ENCODE measurements at places on chromosomes 12 and 14. TPM values are rescaled to one million over a fixed set of nuclear protein-coding genes. Genes with fewer than 3 reads are reported as not detected.

GRCh38 chr14:102795060-102795925 is 18.0 kb downstream of the TRAF3 start:
- H3K27ac ChIP-seq = no peak overlapping the region
- no peak overlapping the region for H3K4me3 ChIP-seq
- no peak for DNase-seq
- H3K36me3 ChIP-seq = peaks cover 5% of the 10 kb centered on the region
- no peaks in the 10 kb centered on the region for H3K27me3 ChIP-seq

- H3K27me3 ChIP-seq = no peaks in the 10 kb centered on the region
- H3K27ac ChIP-seq = no peak overlapping the region
- no peaks in the 10 kb centered on the region for H3K36me3 ChIP-seq
- H3K4me1 ChIP-seq = no peaks in the 10 kb centered on the region
These were observed 127.9 kb upstream of the TMEM132D start for GRCh38 chr12:130031571-130032189.

GRCh38 chr12:68759852-68760251 is 13.9 kb downstream of the SLC35E3 start:
- H3K27me3 ChIP-seq = no peaks in the 10 kb centered on the region
- no peaks in the 10 kb centered on the region for H3K4me1 ChIP-seq
- H3K36me3 ChIP-seq = peaks cover 32% of the 10 kb centered on the region
- H3K27ac ChIP-seq = no peak overlapping the region
- DNase-seq = no peak

DNA sequence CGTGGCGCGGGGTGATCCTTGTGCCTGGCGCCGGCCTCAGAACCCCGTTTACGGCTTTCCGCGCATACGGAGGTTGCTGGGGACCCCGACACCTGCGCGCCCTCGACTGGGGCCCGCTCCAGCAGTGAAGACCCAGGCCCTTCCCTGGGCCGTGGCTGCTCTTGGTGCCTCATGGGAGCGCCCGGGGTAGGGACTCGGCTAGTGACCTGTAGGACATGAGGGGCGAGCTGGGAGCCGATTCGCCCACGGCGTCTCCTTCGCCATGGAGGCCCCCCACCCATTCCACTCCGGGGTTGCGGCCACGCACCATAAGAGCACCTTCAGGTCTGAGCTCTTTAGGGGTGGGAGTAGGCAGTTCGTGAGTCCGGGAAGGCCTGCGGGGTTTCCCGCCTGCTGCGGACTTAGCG is 14.2 kb upstream of the PAX9 start:
- H3K36me3 ChIP-seq = no peaks in the 10 kb centered on the region
- no peak overlapping the region for H3K27ac ChIP-seq
- DNase-seq = no peak
- H3K4me1 ChIP-seq = no peaks in the 10 kb centered on the region
- H3K27me3 ChIP-seq = peaks cover 56% of the 10 kb centered on the region

DNA sequence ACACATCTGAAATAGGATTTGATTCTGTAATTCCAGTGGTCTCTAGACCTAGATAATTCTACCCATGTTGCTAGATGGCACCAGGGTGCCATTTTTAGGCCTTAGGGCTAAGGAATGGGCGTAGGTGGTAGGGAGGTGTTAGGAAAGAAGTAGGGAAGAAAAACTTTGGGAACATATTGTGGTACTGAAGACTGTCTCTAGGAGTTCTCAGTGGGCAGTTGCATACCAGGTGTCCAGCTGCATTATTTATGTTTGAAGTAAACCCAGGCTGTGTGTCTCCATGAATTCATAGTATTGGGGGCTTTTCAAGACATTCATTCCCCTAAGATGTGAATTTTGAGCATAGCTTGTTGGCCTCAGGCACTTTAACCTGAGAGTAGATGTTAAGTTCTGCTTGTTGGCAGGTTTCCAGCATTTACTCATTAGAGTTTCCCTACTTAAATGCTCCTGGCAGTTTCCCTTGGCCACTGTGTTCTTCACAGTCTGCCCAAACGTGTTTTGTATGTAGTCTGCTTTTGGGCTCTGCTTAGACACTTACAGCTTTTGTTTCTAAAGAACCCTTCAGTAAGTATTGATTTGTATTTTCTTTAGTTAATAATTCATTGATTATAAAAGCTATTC is 31.5 kb upstream of the CCT2 start:
- H3K27me3 ChIP-seq = no peaks in the 10 kb centered on the region
- H3K36me3 ChIP-seq = peaks cover 18% of the 10 kb centered on the region
- H3K4me1 ChIP-seq = no peaks in the 10 kb centered on the region
- peak overlapping the region; percentile 23 for H3K27ac ChIP-seq

DNA sequence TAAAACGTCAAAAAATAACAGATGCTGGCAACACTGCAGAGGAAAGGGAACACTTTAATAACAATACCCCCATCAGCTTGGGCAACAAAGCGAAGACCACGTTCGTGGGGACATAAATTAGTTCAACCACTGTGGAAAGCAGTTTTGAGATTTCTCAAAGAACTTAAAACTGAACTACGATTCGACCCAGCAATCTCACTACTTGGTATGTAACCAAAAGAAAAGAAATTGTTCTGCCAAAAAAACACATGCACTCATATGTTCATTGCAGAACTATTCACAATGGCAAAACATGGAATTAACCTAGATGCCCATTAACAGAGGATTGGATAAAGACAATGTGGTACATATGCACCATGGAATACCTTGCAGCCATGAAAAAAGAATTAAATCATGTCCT is 81.2 kb upstream of the RAP1B start:
- no peak for DNase-seq
- no peaks in the 10 kb centered on the region for H3K36me3 ChIP-seq
- H3K4me1 ChIP-seq = no peaks in the 10 kb centered on the region
- H3K4me3 ChIP-seq = no peak overlapping the region

GRCh38 chr14:24055971-24056799 is 4.4 kb downstream of the CARMIL3 start:
- no peaks in the 10 kb centered on the region for H3K36me3 ChIP-seq
- H3K27ac ChIP-seq = no peak overlapping the region
- DNase-seq = peak; percentile 2
- no peak overlapping the region for H3K4me3 ChIP-seq
- no peaks in the 10 kb centered on the region for H3K27me3 ChIP-seq
- peaks cover 14% of the 10 kb centered on the region for H3K4me1 ChIP-seq

GRCh38 chr12:18886962-18887361 is 149.0 kb downstream of the CAPZA3 start:
- DNase-seq = no peak
- no peaks in the 10 kb centered on the region for H3K4me1 ChIP-seq
- no peaks in the 10 kb centered on the region for H3K36me3 ChIP-seq
- H3K27me3 ChIP-seq = no peaks in the 10 kb centered on the region
- H3K4me3 ChIP-seq = no peak overlapping the region
- no peak overlapping the region for H3K27ac ChIP-seq

DNA sequence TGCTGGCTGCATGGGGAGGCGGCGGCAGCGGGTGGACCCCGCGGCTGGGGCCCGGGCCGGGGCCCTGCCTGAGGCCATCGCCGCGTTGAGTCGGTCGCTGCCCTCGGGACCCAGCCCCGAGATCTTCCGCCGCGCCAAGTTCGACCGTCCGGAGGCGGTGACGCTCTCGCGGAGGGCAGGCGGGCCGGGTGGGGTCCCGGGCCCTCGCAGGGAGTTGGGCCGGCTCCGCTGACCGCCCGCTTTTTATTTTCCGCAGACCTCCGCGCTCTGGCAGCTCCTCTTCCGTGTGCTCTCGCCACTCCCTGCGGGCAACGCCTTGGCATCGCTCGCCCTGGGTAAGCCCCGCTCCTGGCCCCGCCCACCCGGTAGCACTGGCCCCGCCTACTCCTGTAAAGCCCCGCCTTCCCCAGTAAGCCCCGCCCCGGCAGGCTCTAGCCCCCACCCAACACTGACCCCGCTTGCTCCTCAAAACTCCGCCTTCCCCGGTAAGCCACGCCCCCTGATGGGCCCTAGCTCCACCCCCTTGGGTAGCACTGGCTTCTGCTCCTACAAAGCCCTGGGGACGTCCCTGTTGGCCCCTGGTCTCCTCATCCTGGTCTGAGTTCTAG is 424 bp downstream of the TEDC1 start:
- H3K27ac ChIP-seq = peak overlapping the region; percentile 76
- no peaks in the 10 kb centered on the region for H3K27me3 ChIP-seq
- peak; percentile 95 for DNase-seq
- H3K4me1 ChIP-seq = peaks cover 20% of the 10 kb centered on the region

DNA sequence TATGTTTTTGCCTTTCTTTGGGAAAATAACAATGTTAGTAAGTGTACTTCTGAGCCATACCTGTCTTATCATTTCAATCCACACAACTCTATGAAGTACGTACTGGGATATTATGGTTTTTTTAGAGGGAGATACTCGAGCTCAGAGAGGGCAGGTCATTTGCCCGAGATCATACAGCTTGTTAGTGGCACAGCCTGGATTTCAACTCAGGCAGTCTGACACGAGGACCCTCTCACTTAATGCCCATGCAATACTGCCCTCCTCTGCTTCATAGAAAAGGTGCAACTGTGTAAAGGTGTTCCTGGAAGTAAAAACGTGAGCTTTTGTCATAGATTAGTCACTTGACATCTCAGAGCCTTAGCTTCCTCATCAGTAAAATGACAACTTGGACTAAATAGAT is 128.0 kb downstream of the NDUFA12 start:
- peaks cover 41% of the 10 kb centered on the region for H3K27me3 ChIP-seq
- no peak overlapping the region for H3K27ac ChIP-seq
- peak; percentile 44 for DNase-seq

DNA sequence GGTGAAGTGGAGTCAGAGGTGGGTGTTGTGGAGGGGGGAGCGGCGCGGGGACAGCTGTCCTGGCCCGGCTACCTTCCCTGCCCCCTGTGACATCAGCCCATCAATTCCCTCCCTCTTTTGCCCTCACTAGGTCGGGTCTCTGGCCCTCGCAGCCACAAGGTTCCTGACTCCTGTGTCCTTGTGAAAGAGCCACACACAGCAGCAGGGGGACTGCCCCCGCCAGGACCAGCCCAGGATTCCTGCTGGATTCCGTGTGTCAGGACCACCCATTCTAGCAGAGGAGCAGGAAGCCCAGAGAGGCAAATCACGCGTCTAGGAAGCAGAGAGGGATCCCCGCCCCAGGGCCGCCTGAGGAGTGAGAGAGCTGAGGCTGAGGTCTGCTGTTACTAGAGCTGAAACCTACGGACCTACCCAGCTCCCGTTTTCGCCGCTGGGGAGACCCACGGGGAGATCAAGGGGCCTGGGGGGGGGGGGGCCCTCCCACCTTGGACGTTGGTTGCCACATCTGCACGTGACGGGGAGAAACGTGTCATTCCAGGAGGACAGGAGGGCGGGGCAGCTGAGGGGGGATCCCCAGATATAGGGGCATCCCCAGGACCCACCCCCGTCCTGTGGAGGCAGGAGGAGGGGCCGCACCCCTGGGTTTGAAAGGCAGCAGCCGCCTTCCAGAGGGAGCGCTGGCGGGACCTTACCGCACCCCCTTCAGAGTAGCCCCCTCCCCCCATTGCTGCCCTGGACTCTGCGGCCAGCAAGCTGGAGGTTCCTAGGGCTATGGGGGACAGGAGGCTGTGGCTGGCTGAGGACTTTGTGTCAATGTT is 12.5 kb upstream of the INF2 start:
- DNase-seq = no peak
- H3K4me1 ChIP-seq = peaks cover 18% of the 10 kb centered on the region

DNA sequence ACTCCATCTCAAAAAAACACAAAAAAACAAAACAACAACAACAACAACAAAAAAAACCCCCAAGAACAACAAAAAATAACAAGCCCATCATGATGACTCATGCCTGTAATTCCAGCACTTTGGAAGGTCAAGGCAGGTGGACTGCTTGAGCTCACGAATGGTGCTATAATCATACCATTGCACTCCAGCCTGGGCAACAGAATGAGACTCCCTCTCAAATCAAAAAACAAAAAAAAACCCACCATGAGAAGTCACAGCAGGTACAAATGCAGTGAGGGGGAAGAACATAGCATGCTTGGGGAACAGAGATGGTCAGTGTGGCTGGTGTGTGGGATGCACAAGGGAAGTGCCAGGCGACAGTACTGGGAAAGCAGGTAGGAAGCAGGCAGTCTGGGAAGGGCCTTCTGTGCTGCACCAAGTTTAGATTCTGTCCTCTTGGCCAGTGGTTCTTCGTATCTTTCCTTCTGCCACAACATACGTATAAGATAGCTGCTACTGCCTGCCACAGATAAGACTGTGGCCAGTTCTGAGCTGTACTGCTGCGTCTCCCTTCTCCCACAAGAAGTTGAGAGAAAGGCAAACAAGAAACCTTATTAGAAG is 28.0 kb downstream of the ATG14 start:
- DNase-seq = no peak
- H3K36me3 ChIP-seq = peaks cover 16% of the 10 kb centered on the region
- H3K27me3 ChIP-seq = no peaks in the 10 kb centered on the region
- H3K4me1 ChIP-seq = no peaks in the 10 kb centered on the region

DNA sequence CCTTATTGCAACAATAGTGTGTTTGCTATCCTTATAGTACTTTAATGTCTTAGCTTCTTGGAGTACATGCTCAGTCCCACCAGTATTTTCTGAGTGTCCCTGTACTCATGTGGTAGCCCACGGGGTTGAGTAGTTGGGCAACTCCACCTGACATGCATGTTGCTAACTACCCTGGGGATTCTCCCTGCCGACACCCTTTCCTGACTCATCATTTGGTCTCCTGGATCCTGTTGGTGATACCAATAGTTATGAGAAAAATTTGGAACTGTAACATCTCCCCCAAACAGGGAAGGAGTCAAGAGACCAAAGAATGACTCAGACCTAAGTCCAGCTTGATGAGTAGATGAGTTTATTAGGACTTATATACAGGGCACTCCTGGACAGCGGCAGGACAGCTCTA is 101.6 kb downstream of the BRMS1L start:
- no peak for DNase-seq
- H3K4me1 ChIP-seq = no peaks in the 10 kb centered on the region
- H3K4me3 ChIP-seq = no peak overlapping the region

DNA sequence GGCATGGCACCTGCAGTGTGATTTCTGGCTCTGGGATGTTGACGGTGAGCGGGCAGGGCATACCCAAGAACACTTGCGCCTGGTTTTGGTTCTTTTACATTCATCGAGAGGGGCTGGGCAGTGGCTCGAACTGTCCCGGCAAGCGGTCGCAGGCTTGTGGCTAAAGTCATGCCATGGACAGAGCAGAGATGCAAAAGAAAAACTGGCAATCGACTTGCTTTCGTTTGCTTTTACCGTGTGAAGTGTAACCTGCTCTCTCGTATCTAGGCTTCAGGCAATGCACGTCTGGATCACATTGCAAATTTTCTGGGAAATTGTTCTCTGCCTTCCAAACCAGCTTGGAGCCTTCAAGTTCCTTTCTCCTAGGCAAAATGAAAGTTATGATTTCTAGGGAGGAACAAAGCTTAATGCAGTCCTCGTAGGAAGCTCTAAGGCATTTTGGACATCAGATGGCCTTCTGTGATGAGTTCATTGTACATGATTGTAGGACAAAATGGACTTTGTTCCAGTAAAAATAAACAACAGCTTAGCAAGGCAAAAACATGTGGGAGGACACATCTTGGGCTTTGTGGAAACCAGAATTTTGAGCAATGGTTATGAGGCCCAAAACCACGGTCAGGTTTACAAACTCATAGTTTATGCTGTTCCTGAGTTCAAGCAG is 18.3 kb downstream of the ADGRD1 start:
- H3K4me3 ChIP-seq = no peak overlapping the region
- no peaks in the 10 kb centered on the region for H3K36me3 ChIP-seq
- no peak overlapping the region for H3K27ac ChIP-seq
- DNase-seq = no peak
- no peaks in the 10 kb centered on the region for H3K27me3 ChIP-seq

- H3K4me3 ChIP-seq = no peak overlapping the region
- no peak overlapping the region for H3K27ac ChIP-seq
- no peaks in the 10 kb centered on the region for H3K36me3 ChIP-seq
- H3K4me1 ChIP-seq = no peaks in the 10 kb centered on the region
- no peak for DNase-seq
- no peaks in the 10 kb centered on the region for H3K27me3 ChIP-seq
These were observed 520.7 kb downstream of the TRHDE start for GRCh38 chr12:72792889-72793288.

The GRIN2B gene
- polyA plus RNA-seq = not detected

The SLCO1B1 gene
- polyA plus RNA-seq = not detected

The RIMBP2 gene
- 1.1 TPM for polyA plus RNA-seq

The SDS gene
- 0.08 TPM for polyA plus RNA-seq

The SLC22A17 gene
- polyA plus RNA-seq = 20.6 TPM

All from SK-N-SH (cell line).